Activated CD8-positive, alpha-beta memory T cell treated with anti-CD3 and anti-CD28 coated beads for 1 hour (primary cell): ENCODE measurements at places on chromosomes 4 and X.

DNA sequence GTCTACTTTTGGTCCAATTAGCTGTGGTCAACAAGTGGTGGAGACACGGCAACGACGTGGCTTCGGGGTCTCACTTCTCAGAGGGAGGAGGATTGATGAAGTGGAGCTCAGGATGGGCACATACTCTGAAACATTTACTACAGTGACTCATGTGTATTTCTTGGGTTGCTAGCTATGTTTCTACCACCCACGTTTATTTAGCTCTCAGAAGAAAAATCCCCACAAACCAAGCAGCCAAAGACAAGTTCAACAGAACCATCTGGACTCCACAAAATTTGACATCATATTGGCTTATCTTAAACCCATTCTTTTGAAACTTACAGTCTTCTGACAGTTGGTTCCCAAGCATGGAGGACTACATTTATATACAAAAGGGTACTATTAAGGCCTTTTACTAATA, 158.0 kb downstream of the CBLL2 start:
- DNase-seq, result no peak

DNA sequence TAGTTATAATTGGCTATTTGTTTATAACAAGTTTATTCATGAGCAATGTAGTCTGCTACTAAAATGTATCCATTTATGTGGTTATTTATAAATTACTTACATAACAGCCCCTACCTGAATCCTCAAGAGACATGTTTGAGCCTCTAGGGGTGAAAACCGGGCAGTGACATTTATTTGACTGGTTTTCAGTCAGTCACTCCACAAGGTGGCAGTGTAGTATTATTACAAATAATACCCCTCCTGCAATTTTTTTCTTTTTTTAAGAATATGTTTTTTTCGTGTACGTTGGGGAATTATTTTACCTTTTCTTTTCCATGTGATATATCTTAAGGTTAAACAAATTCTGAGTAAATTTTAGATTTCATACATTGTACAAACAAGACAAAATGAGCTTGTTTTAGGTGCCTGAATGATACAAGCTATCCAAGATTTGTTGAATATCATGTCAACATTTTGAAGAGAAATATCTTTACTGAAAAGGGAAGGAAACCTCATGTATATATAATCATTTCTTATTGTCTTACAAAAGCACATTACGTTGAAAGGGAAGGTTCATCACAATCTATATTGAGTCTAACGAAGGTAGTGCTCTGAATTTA, 598.7 kb upstream of the TECRL start:
- no peak for DNase-seq

GRCh38 chr4:121651597-121651996, 45.2 kb downstream of the ANXA5 start:
- DNase-seq, result no peak

DNA sequence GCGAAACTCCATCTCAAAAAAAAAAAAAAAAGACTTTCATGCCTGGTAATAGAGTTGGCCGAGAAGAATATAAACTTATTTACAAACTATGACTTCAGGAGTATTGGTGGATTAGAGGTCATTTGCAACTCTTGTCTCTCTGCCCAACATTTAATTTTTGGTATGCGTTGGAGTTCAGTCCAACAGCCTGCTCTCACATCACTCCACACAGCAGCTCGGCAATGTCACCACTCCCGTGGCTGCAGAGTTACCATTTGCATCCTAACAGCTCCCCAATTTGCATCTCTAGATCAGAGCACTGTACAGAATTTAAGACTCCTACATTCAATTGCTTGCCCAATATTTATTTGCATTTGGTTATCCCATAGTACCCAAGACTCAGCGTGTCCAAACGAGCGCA, 40.9 kb upstream of the AP1AR start:
- DNase-seq, result no peak

DNA sequence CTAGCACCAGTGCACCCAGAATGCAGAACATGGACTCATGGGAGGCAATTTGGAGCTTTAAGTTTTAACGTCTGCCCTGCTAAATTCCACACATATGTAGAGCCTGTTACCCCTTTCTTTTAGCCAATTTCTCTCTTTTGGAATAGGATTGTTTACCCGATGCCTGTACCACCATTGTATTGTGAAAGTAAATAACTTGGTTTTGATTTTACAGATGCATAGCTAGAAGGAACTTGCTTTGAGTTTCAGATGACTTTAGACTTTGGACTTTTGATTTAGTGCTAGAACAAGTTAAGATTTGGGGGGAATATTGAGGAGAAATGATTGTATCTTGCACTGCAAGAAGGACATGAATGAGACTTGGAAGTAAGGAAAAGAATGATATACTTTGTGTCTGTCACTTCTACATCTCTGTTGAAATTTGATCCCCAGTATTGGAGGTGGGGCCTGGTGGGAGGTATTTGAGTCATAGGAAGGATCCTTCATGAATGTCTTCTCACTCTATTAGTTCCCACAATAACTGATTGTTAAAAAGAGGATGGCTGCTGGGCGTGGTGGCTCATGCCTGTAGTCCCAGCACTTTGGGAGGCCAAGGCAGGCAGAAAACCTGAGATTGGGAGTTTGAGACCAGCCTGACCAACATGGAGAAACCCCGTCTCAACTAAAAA, 794.8 kb upstream of the LCORL start:
- DNase-seq, result no peak

DNA sequence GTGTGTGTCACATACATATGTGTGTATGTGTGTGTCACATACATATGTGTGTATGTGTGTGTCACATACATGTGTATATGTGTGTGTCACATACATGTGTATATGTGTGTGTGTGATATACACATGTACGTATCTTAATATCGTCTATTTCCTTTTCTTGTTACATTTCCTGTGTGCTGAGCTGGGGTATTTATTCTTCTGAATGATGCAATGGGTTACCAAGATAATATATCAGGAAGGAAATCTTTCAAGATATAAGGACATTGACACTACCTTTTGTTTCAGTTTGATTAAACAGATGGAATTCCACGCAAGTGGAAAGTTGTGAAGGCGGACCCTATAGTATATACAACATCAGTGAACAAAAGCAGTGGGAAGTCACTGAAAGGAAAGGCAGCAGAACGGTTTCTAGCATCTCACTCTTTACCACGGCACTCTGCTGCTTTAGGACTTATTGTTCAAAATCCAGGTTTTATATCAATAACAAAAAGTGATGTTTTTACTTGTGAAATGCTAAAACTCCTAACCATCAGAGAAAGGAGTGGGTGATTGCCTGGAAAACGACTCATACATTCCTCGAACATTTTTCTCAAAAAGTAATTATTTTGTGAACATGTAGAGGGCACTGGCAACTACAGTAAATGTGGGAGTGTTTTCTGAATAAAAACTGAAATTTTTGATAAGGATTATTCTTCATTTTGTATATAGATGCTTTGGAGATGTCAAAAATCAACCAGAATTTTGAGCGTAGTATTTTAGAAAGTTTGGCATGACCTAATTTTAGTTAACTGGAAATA, 43.1 kb upstream of the IL21 start:
- no peak for DNase-seq

- DNase-seq, result no peak
These were observed 589.9 kb upstream of the GALNT7 start for GRCh38 chr4:172578712-172579111.

- DNase-seq, result no peak
These were observed 258.6 kb downstream of the FAT4 start for GRCh38 chr4:125573368-125573767.

DNA sequence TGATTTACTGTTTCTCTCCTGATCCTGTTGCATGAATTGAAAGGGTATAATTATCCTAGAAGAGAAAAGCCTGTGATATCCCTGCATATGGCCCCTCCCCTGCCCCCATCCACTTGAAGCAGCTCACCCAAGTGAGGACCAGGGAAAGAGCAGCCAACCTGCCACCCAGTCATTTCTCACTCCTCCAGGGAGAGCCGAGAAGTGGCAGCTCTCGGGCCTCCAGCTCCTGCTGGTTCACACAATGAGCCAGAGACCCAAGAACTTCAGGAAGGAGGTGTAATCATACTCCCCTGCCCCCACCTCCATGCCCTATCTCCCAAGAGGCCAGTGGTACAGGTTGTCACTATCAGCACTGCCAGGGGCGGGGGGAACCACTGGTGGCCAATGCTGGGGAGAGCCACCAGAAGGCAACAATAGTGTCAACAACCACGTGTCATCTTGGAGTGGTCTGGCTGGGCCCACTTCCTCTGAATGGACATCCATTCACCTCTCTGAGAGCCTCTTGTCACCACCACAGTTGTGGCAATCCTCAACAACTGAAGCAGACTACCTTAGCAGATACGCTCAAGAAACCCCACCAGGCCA, 42.9 kb downstream of the APOO start:
- DNase-seq, result no peak

- no peak for DNase-seq
These were observed 39.3 kb upstream of the RAP2C start for GRCh38 chrX:132258509-132258908.

- DNase-seq, result no peak
These were observed 85.5 kb downstream of the BCOR start for GRCh38 chrX:40012039-40012867.
